ENCODE measurements at places on chromosomes 1 and 21.

DNA sequence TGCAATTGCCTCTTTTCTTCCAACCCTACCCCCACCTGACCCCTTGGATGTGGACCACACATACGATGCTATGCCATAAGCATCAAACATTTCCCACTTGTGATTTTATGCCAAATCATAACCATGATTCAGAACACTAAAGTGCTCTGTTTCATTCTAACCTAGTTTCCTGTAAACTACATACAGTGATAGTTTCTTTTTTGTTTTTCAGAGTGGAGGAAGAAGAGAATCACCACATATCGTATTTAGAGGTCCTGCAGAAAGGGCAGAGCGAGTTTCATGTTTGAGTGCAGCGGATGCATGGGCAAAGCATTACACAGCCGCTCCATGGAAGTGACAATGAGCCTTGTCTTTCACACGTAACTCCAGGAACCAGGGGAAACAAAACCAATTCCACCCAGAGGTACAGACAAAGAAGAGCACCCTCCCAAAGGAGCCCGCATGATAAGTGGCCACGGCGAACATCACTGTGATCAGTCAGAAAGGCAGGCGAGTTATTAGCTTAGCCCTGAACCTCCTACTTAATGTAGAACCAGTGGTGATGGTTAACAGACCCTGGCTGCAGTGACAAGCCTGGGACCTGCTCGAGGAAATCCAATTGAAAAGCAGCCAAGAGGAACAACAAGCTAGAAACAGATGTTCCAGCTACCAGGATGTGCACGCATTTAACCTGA lies 64.0 kb upstream of the ZNF281 start:
- H3K4me3 ChIP-seq: peak overlapping the region; percentile 43
- H3K36me3 ChIP-seq: no peaks in the 10 kb centered on the region
- DNase-seq: peak; percentile 57
- no peaks in the 10 kb centered on the region for H3K27me3 ChIP-seq
- H3K4me1 ChIP-seq: peaks cover 36% of the 10 kb centered on the region
- peak overlapping the region; percentile 78 for H3K27ac ChIP-seq

DNA sequence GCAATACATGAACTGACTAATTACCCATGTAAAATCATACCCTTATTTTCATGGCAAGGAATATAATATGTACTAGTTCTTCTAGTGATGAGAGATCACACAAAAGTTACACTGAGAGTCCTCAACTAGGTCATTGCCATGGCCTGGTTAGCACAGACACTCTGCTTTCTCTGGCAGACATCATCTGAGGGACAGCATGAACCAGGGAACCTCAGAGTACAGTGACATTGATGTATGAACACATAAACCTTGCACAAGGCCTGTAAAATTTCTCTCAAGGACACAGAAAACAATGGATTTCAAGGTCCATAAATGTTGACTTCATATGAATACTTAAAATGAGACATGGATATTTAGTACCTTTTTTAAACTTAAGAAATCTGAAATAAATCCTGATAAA lies 108.8 kb upstream of the MAGI3 start:
- H3K36me3 ChIP-seq: no peaks in the 10 kb centered on the region
- no peaks in the 10 kb centered on the region for H3K4me1 ChIP-seq
- no peaks in the 10 kb centered on the region for H3K27me3 ChIP-seq

GRCh38 chr1:214454569-214455396 lies 96.6 kb downstream of the PTPN14 start:
- DNase-seq: no peak
- no peaks in the 10 kb centered on the region for H3K27me3 ChIP-seq
- no peak overlapping the region for H3K27ac ChIP-seq
- H3K36me3 ChIP-seq: no peaks in the 10 kb centered on the region

DNA sequence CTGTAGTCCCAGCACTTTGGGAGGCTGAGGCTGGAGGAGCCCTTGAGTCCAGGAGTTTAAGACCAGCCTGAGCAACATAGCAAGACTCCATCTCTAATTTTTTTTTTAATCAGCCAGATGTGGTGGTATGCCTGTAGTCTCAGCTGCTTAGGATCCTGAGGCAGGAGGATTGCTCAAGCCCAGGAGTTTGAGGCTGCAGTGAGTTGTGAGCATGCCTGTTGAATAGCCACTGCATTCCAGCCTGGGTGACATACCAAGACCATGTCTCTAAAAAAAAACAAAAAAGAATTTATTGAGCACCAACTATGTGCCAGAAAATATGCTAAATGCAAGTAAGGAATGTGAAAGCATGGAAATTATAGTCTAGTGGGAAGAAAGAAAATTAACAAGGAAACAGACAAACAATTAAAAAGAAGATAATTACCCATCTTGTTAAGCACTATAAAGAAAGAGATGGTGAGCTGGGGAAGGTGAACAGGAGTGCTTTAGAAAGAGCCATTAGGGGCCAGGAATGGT lies 104.0 kb upstream of the ZNF678 start:
- H3K27ac ChIP-seq: no peak overlapping the region
- H3K4me1 ChIP-seq: no peaks in the 10 kb centered on the region
- H3K4me3 ChIP-seq: no peak overlapping the region
- no peaks in the 10 kb centered on the region for H3K27me3 ChIP-seq

GRCh38 chr1:209800984-209801834 lies 4.7 kb downstream of the IRF6 start:
- H3K4me1 ChIP-seq: no peaks in the 10 kb centered on the region
- no peaks in the 10 kb centered on the region for H3K27me3 ChIP-seq
- no peak overlapping the region for H3K27ac ChIP-seq
- no peak overlapping the region for H3K4me3 ChIP-seq
- H3K36me3 ChIP-seq: no peaks in the 10 kb centered on the region

DNA sequence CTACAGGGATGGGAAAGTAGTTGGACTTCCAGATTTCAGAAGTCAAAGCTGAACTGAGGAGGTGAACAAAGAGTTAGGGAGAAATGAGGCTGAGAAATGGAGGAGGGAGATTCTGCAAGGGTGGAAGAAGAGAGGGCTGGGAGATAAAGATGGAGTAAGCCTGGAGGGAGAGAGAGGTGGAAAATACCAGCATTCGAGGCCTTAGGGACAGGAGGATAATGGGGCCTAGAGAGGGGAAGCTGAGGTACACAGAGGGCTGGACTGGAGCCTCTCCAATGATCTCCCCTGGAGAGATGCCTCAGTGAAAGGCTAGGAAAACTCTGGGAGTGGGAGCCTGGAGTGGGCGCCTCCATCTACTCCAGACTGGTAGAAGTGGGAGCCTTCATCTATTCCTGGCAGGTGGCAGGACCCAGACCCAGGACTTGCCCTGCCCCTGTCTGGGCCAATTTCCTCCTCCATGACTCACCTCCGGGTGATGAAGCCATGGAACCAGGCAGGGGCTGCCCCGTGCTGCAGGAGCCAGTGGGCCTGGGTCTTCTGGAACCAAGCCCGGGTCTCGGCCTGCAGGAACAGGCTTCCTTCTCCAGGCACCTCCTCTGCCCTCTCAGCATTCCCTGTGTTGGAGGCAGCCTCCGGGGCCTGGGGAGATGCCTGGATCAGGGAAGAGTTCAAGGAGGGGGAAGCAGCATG lies 1.9 kb downstream of the SH2D2A start:
- H3K27ac ChIP-seq: no peak overlapping the region
- H3K27me3 ChIP-seq: no peaks in the 10 kb centered on the region
- H3K36me3 ChIP-seq: no peaks in the 10 kb centered on the region
- H3K4me3 ChIP-seq: 0 out of 2 replicates have a peak overlapping the region, but pooled peaks have one; percentile 59
- peaks cover 20% of the 10 kb centered on the region for H3K4me1 ChIP-seq

DNA sequence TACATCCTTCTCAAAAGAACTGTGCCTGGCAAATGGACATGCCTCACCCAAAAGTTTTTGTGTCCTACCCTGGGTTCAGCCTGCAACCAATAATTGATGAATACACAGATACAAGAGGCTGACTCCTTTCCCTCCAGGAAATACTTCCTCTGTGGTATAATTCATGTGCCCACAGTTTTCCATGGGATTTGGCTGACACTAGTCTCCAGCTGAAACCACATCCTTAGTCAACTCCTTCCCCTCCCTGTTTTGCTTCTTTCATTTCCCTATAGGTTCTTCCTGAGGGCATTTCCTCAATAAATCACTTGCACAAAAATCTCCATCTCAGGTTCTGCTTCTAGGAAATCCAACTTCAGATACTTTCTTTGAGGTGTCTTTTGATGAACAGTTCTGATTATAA lies 436.6 kb upstream of the C1orf87 start:
- no peaks in the 10 kb centered on the region for H3K36me3 ChIP-seq
- H3K4me1 ChIP-seq: no peaks in the 10 kb centered on the region
- no peak for DNase-seq
- H3K27ac ChIP-seq: no peak overlapping the region
- no peak overlapping the region for H3K4me3 ChIP-seq
